Stimulated activated CD8-positive, alpha-beta memory T cell treated with anti-CD3 and anti-CD28 coated beads, Interleukin-12 subunit alpha, Interleukin-12 subunit beta, amount 100 ng/mL, for 4 hours (primary cell): ENCODE measurements at places on chromosomes 6 and 20.

- no peak for DNase-seq
These were observed 7.1 kb upstream of the AFDN start for GRCh38 chr6:167819576-167819975.

DNA sequence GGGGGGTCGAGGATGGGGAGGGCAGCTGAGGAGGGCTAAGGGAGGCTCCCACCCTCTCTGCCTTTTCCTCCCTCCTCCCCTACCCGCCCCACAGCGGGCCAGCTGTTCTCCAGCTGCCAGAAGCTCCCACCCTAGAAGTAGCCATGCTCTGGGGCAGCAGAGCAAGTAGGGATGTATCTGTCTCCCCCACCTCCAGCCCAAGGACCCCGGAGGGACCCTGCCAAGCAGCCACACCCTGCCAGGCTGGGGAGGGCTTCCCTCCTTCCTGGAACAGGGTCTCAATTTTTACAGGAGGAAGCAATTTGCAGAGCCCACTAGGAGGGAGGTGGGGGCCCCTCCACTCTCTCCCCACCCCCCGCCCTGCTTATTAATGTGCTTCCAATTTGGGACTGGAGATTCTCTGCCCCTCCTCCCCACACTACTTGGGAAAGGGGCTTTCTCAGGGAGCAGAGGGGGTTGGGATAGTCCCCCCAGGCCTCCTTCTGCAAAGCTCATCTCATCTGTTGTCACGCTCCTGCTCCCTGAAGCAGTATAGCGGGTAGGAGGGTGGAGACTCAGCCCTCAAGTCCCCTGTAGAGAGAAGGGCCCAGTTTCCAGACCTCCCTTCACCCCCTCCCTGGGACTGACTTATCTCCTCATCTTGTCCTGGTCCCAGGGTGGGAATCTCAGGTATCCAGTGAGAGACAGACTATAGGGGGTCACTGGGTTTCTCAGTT, 4.5 kb downstream of the TEAD3 start:
- no peak for DNase-seq

DNA sequence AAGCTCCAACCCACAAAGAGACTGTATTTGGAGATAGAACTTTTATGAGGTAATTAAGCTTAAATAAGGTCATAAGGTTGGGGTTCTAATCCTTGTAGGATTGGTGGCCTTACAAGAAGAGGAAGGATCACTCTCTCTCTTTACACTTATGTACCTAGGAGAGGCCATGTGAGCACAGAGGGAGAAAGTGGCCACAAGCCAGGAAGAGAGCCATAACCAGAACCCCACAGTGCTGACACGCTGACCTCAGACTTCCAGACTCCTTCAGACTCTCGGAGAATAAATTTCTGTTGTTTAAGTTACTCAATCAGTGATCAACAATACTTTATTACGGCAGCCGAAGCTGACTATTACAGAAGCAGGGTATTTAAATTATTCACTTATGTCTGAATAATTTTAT, 430.5 kb upstream of the EPHA7 start:
- DNase-seq: no peak

GRCh38 chr6:18501663-18502013, 114.5 kb downstream of the RNF144B start:
- DNase-seq: no peak

GRCh38 chr6:4581468-4582385, 194.5 kb upstream of the CDYL start:
- no peak for DNase-seq

DNA sequence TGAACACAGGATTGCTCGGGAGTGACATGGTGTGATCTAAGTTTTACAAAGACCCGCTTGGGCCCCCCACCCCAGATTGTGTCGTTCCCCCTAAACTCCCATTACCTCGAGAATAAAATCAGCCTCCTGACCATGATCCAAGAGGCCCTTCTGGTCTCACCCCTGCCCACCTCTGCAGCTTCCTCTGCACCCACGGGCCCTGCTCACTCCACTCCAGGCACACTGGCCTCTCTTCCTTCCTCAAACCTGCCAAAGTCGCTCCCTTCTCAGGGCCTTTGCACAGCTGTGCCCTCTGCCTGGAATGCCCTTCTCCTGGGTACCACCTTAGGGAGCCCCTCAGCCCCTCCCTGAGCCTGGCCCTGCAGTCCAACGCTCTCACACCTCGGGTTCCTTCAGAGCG, 17.9 kb downstream of the TGM2 start:
- DNase-seq: no peak

- DNase-seq: no peak
These were observed 35.1 kb upstream of the PCMTD2 start for GRCh38 chr20:64220420-64220819.

- DNase-seq: no peak
These were observed 29.3 kb upstream of the B4GALT5 start for GRCh38 chr20:49742948-49743347.

- no peak for DNase-seq
These were observed 193.1 kb upstream of the SIM1 start for GRCh38 chr6:100657678-100658330.

GRCh38 chr6:113433335-113433991, 423.7 kb upstream of the MARCKS start:
- DNase-seq: no peak

DNA sequence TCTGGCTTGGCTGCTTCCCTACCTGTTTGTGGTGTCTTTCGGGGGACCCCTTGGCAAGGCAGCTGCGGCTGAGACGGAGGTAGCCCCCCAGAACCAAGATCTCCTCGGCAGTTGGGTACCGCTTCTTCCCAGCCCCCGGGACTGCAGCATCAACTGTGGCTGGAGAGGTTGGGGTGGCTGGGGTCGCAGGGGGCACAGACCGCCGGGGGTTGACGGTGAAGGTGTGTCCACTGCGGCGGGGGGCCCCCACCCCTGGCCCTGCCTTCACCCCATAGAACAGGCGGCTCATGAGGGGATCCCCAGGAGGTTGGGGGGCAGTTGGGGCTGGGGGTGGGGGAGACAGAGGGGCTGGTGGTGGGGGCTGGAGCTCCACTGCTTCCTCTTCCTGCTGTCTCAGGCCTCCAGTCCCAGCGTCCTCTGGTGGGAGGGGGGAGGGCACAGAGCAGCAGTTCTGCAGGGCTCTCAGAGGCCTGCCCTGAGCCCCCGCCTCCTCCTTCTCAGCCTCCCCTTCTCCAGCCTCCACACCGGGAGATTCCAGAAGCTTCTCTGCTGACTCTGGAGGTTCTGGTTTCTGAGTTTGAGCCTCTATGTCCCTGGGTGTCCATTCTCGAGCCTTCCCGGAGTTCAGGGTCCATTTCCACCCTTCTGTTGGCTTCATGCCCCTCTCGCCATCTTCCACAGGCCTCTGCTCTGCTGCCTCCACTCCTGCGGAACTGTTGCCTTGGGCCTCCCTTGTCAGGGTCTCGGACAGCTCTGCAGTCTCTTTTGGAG, 1.9 kb downstream of the PPP1R18 start:
- peak; percentile 40 for DNase-seq

DNA sequence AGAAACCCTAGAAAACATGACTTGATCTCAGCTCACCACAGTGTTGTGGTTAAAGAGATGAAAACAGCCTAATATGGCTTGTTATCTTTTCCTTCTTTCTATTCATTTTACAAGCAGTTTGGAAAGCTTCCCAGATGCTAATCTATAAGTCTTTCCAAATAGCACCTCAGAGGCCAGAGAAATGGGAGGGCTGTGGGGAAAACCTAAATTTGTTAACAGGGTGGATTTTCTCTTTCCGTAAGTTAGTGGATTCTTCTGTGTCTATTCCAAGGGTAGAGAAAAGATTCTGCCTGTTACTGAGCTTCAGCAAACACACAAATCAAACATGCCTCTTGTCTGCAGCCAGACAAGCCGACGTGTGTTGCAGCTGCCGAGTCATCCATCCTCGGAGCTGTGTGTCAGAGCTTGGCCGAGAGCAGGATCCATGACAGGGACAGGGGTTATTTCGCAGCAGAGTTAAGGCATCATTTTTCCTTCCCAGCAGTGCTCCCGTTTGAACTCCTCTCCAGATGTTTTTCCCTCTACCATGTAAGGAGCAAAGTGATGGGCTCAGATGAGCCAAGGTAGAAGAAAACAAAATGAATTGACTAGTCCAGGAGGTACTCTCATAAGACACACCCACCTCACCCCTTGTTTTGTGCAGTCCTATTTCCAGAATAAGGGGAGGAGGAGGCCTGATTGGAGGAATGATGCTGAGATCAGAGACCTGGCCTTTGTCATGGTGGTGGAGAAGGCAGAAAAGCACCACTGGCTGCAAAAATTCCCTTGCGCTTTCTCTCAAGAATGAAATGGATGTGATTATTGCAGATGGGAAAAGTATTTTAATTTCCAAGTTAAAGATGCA, 560.0 kb downstream of the C6orf118 start:
- DNase-seq: no peak

GRCh38 chr6:143936778-143937667, 71.0 kb downstream of the PLAGL1 start:
- DNase-seq: no peak

DNA sequence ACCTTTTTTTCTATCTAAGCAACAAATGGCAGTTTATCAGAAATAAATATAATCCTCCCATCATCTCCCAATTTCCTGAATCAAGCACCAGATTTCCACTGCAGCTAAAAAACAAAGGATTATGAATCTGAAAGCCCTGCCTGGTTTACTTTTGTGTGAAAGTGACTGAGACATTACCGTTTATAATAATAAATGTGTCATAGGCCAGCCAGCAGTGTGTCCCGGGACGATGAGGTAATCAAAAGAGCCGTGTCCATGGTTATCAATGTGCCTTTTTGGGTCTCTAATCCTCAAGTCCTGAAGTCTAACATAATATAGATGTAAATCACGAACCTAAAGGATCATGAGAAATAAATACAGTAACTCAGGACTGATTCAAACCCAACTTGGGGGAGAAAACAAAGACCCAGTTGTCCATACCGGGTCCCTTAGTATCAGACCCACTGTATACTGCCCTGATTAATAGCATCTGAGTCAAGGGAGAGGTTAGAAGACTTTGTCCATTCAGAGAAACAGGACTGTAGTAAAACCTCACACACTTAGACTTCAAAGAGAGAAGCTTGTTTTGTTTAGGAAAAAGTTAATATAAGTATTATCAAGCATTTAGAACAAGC, 149.1 kb downstream of the SASH1 start:
- no peak for DNase-seq

DNA sequence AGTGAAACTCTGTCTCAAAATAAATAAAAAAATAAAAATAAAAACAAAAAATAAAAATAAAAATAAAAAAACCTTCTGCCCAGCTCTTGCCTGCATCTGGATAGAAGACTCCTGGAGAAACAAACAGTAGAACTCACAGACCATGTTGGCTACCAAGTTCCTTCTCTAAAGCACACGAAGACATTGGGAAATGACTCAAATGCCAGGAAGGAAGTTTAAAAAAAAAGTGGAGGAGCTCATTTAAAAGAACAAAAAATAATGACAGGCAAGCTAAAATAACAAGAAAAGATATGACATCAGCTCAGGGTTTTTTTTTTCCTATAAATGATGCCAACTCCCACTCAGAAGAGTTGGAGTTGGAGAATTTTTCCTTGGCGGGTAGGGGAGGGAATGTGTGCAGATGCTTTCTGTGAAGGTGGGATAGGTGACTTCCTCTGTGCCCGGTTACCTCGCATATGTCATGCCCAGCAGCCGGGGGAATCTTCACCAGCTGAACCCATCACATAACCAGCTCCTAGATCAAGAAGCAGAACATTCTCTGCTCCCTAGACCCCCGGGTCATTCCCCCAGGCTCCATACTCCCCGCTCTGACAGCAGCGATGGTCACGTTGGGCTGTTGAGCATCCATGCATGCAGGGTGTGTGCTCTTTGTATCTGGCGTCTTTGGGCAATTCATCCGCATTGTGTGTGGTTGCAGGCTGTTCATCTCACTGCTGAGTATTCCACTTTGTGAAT, 17.3 kb upstream of the CD93 start:
- no peak for DNase-seq

DNA sequence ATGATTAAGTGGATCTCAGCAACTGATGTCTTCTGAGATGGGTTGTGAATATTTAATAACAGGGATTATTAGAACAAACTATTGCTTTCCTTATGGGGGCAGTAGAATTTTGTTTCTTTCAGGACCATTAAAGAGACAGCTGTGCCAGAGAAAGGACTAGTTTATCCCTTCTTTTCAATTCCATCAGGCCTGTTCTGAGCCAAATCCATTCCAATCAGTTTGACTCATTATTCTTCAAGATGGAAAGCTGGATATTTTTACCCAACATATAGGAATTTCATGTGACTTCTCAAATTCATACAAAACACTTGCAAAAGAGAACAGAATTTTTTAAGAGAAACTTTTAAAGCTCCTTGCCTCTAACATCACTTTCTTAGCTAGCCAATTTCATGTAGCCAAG, 722.0 kb upstream of the FLRT3 start:
- no peak for DNase-seq

- DNase-seq: no peak
These were observed 26.7 kb downstream of the GPX6 start for GRCh38 chr6:28488916-28489365.

- DNase-seq: no peak
These were observed 23.7 kb upstream of the FUCA2 start for GRCh38 chr6:143535189-143535614.

DNA sequence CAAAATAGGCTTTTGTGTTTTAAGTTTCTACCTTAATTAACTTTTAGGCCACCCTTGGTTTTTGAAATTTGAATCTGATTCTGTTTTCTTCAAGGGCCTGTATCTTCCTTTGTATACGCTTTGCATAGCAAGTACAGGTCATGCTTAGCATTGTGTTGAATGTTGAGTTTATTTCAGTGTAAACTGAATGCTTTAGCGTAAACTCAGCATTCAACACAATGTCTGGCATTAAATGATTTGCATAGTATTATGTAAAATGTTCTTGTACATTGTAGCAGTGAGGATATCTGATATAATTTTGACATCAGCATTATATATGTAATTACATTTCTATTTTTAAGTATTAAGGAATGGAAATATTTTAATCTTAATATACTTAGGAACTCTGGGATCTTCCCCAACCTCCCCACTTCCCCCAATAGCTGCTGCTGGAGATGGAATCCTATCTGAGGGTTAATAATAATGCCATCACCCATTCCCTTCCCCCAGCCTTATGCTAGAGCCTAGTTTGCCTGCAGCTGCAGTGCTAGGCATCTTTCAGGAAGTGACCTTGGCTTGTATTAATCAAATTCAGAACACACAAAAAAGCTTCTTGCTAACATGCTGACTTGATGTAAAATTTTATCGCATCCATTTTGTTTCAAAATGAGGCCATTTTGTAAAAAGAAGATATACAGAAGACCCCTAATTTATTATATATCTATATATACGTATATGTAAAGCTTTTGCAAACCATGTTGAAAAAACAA, 73.1 kb downstream of the NCOA3 start:
- no peak for DNase-seq

- no peak for DNase-seq
These were observed 60.6 kb downstream of the FOXA2 start for GRCh38 chr20:22523499-22524392.

DNA sequence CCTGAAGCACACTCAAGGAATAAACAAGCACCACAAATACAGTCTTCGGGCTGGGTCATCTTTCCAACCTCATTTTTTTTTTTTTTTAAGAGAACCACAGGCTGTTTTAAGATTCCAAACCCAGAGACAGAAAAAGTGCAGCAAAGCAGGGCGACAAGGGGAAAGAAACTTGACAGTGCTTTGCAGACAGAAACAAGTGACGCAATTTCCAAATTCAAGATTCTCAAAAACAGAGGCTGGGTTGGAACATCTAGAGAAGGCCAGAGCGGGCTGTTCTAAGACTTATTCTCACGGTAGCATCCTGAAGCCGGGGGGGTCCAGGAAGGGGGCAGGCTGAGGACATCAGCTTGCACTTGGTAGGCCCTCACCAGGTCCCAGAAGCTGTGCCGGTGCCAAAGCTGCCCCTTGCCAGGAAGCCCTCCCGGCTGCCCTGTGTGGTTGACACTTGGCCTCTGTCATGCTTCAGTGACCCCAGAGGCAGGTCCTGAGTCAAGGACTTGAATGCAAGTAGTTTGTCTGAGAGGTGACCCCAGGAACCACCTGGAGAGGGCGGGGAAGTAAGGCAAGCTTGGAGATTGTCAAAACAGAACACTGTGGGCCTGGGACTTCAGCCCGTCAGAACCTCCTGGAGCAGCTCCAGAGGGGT, 50.5 kb downstream of the BMP7 start:
- no peak for DNase-seq
